Trophoblast cell (in vitro differentiated cells and primary cell): ENCODE measurements at places on chromosomes 7 and 10.
A peak's percentile ranks its signal among the peaks of the same experiment; 100 is the strongest.

DNA sequence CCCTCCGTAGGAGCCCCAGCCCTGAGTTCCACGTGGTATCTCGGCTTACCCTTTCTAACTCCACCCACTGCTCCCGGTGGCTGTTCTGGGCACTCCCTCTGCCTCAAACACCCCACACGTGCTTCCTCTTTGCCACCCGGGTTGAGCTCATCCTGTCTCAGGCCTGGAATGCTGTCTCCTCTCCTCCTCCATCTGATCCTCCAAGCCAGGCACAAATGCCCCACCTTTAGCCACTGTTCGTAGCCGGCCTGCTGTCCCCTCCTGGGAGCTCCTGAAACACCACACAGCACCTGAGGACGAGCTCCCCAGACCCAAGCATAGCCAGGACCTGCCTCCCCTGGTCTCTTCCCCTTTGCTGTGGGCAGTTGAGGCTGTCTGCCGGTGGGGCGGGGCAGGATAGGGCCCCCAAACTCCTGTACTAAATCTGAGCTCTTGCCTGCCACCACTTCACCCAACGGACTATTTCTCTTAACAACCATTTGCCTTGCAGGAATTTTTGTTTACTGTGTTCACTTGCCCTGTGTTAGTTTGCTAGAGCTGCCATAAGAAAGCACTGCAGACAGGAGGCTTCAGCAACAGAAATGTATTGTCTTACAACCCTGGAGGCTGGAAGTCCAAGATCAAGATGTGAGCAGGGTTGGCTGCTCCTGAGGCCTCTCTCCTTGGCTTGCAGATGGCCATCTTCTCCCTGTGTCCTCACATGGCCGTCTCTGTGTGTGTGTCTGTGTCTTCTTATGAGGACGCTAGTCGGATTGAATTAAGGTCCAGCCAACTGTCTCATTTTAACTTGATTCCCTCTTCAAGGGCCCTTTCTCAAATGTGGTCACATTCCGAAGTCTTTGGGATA is 58.3 kb upstream of the SHH start:
- DNase-seq = no peak

- DNase-seq = peak; percentile 29
These were observed 55.3 kb downstream of the ELAPOR2 start for GRCh38 chr7:87003872-87004798.

- DNase-seq = peak; percentile 43
These were observed 352.5 kb downstream of the FGFR2 start for GRCh38 chr10:121245754-121246153.

- DNase-seq = peak; percentile 84
These were observed at the start of gene ZNF273 for GRCh38 chr7:64902806-64903721. ZNF273 (plus strand) TSS chr7:64903273; CDS start chr7:64903318, 45 bp downstream.

GRCh38 chr10:97454330-97455036 is 8.5 kb downstream of the ZDHHC16 start:
- no peak for DNase-seq

DNA sequence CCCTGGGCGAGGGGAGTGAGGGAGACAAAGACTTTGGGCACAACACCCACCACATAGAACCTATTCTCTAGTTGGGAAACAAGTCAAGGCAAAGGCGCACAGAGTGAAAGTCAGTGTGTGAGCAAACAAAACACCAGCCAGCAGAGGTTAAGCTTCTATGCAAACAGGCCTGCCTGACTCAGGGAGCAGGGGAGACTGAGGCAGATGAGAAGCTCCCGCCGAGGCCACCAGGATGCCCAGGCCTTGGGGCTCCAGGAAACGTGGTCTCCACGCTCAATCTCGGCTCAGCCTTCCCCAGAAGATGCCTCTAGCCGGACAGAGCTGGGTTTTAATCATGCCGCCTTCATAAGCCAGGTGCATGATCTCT is 74.1 kb upstream of the KCNMA1 start:
- no peak for DNase-seq

- no peak for DNase-seq
These were observed 106.4 kb upstream of the ARID5B start for GRCh38 chr10:61795147-61795546.

GRCh38 chr7:129741743-129742213 is 130.3 kb downstream of the NRF1 start:
- DNase-seq = no peak

DNA sequence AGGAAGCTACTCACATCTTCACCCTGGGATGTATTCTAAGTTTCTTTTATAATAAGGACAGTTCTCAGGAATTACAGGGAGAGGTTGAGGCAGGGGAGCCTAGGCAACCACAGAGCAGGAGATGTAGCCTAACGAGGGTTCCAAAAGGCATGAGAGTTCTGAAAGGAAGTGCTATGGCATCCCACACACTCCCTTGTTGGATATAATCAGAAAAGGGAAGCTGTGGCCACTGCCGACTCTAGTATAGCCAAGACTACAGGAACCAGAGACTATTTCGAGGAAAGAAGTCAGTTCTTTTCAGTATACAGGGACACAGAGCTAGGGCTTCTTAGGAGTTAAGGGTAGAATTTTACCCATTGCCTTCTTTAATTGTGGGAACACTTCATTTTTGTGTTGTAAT is 11.0 kb downstream of the PRR15 start:
- DNase-seq = no peak

DNA sequence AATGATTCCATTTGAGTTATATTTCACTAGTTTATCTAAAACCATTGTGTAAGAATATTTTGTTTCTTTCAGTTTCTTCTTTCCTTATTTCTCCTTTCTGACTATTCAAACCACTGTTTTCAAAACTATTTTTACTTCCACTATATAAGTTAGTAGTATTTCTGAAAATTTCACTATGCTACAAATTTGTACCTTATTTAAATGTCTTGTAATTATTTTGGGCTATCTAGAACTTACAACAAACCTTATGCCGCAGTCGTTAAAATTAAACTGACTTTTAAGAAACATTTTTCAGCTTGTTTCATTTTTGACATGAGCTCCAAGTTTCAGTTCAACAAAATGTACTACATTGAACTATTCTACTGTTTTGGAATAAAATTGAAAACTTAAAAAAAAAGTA is 1.8 kb downstream of the TFEC start:
- no peak for DNase-seq

GRCh38 chr7:50262916-50263690 is 41.4 kb upstream of the IKZF1 start:
- DNase-seq = no peak

- DNase-seq = peak; percentile 48
These were observed 1.3 kb upstream of the TNRC18 start for GRCh38 chr7:5424749-5425506.

- no peak for DNase-seq
These were observed 123.9 kb downstream of the TNS3 start for GRCh38 chr7:47458057-47458456.

DNA sequence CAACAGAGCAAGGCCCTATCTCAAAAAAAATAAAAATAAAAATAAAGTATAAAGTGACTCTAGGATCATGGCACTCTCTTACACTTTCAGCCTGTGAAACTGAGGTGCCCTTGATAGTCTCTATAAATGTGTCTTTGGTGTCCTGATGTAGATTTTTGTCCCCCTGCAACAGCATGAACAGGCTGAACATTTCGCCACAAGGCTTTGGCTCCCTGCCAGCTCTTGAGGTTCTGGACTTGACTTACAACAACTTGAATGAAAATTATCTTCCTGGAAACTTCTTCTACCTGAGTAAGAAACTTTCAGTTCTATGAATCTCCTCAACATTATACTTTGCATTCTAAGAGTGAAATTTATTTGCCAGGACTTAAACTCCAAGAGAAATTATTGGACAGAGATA is 48.1 kb upstream of the BMS1 start:
- DNase-seq = no peak

DNA sequence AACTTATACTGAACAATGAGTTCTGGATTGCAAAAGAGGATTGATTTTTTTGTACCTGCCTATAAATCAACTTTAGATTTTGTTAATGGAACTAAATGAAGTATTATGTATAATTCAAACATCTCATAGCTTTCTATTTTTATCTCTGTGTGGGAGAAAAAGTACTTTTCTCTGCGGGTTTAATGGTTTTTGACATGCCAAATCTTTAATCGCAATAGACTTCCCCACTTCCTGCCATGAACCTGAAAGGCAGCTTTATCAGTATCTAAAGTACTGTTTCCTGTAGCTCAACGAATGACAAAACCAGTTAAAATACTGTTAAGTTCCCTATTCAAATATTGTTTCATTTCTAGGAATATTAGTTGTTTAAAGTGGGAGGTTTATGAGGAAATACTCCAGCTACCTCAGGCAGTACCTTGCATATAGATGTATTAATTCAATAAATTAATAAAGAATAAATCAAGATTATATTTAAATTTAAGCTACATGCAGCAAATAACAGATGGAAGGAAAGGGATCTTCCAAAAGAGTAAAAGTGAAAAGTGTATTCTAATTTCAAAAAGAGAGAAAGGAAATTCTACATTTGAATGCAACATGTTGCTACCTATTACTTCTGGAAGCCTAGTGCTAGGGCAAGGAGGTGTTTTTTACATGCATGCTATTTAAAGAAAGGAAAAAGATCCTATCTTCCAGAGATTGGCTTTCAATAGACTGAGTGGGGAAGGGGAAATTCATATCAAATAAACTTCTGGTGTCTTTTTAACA is 75.9 kb downstream of the SVOPL start:
- DNase-seq = no peak

- peak; percentile 55 for DNase-seq
These were observed 33.6 kb downstream of the GHRHR start for GRCh38 chr7:30997316-30997715.

GRCh38 chr10:10612151-10612550 is 405.5 kb upstream of the CELF2 start:
- DNase-seq = no peak
